Fibroblast of skin of scalp (primary cell): ENCODE measurements at places on chromosomes 3 and 15.

DNA sequence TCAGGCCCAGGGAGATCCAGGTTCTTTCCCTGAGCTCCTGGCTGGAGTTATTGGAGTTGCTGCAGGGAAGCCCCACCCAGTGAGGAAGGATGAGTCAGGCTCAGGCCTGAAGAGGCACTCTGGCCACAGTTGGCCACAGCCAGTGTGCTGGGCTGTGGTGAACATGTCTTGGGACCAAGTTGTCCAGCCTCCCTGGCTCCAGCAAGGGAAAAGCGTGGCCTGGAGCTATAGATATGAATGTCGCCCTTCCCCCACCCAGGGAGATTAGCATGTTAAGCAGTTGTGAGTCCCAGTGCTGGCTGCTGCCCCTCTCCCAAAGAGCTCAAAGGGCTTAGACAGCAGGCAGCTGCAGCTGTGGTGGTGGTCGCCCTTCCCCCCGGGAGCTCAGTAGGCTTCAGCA, 963.2 kb downstream of the ROBO2 start:
- peak; percentile 12 for DNase-seq

- DNase-seq, result no peak
These were observed 886.8 kb downstream of the VGLL3 start for GRCh38 chr3:86104154-86104553.

GRCh38 chr15:60077581-60078359, 73.7 kb downstream of the FOXB1 start:
- no peak for DNase-seq

DNA sequence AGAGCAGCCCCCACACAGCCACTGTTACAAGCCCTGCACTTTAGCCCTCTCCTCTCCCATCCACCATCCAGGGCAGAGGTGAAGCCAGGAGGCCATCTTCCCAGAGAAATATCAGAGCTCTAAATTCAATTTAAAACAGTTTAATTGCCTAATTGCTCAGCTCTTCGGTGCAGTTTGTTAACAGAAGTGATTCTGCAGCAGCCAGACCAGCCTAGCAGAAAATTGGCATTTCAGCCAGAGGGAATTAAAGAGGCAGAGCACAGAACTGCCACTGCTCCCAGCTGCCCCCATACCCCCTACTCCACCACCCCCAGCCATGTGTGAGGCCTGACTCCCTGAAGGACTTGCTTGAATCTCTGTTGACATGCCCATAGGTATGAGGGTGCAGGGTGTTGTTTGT, 38.5 kb downstream of the TPRA1 start:
- no peak for DNase-seq

GRCh38 chr15:56165234-56165633, 78.4 kb downstream of the RFX7 start:
- no peak for DNase-seq

DNA sequence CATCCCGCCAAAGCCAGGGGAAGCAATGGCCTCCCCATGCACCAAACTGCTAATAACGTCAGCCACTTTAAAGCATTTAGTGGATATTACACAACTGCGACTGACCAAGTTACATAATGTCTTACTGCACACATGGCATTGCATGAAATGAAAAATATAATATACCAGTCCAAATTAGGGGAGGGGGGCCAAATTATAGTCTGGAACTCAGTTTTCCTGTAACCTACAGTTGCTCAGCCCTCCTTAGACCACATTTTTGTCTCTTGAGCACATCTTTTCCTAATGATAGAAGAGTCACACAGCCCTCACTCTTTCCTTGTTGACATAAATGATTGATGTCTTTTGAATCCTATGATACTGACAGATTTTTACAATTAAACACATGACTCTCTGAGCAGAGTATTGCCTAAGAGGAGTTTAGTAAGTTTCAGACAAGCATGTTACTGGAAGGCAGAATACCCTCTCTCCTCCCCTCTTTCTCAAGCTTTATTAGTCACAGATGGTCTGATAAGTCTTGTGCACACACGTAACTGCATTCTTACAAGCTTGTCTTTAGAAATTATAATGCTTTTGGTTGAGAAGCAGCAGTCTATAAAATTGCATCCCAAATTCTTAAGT, 1.1 kb upstream of the PLD1 start:
- DNase-seq, result peak; percentile 99

GRCh38 chr3:26915208-26915607, 292.6 kb downstream of the LRRC3B start:
- no peak for DNase-seq

DNA sequence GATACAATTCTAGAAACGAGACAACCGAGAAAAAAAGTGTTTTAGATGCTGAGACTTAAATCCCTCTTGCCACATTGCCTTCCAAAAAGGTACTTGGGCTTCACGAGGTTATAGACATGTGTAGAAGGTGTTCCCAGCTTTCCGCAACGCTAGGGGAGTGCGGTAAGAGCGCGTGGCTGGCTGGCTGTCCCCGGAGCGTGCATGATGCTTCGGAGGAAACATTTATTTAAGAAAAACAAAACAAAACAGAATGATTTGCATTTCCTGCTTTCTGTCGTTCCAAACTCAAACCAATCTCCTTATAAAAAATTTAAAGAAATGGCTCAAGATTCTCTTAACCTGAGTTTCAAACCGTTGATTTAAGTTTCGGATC, 841 bp downstream of the SLC6A20 start:
- DNase-seq, result no peak

DNA sequence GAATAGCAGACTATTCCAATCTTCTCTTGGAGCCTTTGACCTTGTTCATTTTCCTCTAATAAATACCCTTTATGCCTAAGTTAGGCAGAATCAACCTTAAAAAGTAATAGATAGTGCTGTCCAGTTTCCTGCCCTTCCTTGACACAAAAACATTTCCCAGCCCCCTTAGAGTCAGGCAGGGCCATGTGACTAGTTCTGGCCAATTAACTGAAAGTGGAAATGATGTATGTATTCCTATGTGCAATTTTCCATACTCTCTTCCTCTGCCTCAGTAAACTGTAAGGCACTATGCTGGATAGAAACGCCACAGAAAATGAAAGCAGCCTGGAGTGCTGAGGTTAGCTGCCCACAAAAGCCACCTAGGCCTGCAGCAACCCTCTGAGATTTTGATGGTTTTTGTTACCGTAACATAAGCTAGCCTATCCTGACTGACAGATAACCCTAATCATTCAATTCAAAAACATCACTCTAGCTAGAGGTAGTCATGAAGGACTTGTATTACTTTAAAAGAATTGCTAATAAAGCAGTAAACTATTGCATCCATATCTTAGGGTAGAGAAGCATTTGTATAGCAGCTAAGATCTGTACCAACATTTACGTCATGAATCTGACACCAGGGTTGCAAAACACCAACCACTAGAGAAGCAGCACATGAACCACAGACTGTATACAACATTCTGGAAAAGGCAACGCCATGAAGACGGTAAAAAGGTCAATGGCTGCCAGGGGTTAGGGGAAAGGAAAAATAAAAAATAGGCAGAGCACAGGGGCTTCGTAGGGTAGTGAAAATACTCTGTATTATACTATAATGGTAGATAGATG, 112.9 kb downstream of the ULK4 start:
- DNase-seq, result no peak

DNA sequence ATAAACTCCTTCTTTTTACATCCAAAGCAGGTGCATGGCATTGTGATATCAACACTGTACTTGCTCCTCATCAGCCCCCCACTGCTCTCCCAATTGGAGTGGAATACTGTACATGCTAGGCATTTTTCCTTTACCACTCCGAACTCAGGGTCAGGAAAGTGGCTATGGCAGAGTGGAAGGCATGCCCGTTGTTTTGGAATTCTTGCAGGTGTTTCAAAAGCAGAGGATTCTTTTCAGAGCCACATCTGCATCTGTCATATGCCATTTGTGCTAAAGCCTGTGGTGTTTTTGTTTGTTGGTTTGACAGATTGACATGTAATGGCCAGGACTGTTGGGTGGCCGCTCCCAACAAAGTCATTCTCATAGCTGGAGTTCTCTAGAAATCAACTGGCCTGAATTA, 41.7 kb downstream of the SOX2 start:
- DNase-seq, result no peak

DNA sequence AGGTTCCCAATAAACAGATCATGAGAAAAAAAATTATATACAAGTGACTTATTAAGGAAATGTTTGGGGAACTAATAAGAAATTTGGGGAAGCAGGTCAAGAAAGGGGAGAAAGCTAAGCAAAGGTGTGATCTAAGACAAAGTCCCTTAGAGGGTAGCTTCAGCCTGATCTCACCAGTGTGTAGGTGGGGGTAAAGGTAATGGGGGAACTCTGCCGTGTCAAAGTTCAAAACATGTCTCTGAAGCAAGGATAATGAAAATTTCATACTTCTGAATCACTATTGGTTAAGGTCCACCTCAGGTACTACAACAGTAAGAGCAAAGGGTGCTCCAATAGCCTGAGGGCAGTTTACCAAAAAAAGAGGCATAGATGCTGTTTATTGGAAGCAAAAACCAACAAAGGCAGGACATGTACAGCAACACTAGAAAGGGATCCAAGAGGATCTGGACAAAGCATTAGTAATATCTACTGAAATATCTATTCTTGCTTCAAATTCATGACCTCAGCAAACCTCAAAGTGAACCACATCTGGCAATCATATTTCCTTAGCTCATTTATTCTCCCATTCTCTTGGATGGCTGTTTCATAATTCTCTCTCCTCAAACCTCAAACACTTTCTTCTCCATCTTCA, 6.9 kb downstream of the ACAD11 start:
- DNase-seq, result peak; percentile 6

DNA sequence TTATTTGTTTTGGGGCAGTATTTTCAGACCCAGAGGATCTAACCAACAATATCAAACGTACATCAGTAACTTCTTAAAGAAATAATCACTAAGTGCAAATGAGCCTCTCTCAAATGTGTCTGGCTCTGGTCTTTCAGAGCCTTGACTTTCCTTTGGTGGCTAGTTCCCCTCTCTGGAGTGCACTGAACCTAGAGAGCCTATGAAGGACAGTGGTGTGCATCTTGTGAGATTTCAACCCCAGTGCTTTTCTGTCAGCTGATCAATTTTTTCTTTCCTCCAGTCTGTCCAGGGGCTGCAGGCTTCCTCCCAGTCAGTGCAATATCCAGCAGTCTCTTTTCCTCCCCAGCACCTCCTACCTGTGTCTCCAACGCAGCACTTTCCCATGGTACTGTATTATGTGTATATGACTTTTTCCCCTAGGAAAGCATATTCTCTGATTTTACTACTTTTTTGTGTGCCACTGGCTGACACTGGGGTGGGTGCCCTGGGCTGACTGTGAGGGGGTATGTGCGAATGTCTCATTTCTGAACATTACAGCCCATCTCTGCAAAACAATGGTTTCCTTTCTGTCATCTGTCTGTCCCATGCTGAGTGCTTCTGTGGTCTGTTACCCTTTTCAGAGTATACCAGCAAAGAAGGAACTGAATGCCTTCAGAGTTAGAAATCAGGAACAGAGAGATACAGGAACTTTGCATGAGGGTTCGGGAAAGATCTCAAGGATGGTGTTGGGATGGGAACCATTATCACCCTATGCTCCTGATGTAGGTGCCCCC, 98.8 kb downstream of the ARPP21 start:
- no peak for DNase-seq

GRCh38 chr15:48596415-48596814, 49.1 kb downstream of the FBN1 start:
- no peak for DNase-seq

DNA sequence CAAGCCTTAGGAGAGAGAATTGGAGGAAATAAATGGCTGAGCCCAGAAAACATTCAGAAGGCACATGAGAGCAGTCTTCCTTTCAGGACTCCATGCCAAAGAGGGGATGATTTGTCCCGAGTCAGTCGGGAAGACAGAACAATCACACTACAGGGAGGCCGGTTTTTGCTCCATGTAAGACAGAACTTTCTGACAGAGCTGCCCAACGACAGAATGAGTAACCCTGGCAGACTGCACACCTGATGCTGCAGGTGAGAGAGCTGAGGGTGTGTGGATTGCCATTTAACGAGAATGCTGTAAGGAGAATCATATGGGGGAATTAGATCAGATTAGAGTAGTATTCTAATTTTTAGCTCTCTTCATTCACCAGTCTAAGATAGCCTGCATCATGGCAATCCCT, 533.0 kb downstream of the EPHB1 start:
- DNase-seq, result no peak

DNA sequence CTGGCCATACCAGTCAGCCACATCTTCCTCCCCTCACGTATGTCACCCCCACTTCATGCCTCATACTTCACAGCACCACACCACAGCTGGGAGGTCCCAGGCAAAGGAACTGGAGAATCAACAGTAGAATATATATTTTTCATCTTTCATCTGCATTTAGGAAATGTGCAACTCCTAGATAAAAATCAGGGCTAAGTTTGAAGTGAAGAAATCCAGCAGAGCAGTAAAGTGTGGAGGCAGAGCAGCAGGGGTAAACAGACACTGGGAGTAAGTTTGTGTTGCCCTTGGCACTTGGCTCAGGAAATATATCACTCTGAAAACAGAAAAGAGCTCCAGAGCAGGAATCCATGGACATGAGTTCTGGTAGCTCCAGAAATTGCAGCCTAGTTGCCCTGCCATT, 2.8 kb upstream of the HERC1 start:
- peak; percentile 8 for DNase-seq

- peak; percentile 68 for DNase-seq
These were observed 7.9 kb upstream of the SRP14 start for GRCh38 chr15:40046721-40047414.

GRCh38 chr3:144265542-144266100, 294.0 kb downstream of the DIPK2A start:
- DNase-seq, result no peak

GRCh38 chr15:77535845-77536244, 96.9 kb downstream of the LINGO1 start:
- DNase-seq, result no peak

DNA sequence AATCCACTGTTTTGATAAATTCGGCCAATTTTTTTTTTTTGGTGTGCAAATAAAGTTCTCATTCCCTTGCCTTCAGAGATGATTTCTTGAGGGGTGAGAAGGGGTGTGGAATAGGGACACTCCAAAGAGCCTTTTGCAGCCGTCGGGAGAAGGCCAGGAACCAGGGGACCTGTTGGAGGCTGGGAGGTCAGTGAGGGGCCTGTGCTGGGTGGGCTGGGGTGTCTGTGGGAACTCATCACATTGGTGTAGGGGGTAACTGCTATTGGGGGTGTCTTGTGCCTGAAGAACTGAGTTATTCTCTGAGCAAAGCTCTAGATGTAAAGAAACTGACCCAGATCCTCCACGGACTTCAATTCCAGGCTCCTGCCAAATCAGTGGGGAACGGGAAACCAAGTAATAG, 13.5 kb upstream of the SKIC8 start:
- no peak for DNase-seq

DNA sequence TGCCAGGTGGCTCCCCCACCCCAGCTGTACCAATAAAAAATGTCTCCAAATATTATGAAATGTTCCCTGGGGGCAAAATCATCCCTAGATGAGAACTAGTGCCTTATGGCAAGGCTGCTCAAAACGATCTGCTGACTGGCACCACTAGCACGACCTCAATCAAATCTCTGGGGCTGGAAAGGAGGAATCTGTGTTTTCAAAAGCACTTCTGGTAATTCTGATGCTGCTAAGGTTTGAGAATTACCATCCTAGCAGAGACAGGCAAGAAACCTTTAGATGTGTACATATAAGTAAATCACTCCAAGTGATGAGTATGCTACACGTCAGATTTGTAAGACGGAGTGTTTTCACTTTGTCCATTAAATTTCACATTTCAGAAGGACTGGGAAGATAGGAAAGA, 360.1 kb upstream of the THRB start:
- DNase-seq, result no peak
